ENCODE measurements at places on chromosomes 5 and 9.

DNA sequence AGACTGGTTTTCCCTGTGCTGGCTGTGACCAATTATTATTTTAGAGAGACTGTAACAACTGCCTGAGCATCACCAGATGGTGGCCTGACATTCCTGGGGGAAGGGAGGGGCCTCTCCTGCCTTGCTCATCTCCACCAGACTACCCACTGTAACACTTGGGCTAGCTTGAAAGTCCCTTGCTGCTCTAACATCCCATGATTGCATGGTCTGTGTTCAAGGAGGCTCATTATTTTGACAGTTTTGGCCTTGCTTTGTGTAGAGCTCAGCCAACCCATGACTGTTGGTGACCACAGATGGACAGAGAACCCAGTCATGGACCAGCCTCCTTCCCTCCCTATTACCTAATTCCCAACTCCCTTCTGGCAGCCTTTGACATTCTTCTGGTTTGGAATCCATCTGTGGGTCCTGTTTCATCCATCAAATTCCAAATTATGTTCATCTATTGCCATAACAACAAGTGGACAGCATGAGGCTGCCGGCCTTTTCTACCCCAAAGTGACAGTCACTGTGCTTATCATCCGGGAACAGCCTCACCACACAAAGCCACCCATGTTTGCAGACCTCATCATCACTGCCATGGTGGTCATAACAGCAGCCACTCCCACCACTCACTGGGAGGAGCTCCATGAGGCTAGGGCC lies 49.0 kb upstream of the ICE1 start:
- DNase-seq = no peak

- no peak for DNase-seq
Measured at GRCh38 chr9:450057-450456, 235.4 kb downstream of the DOCK8 start.

GRCh38 chr5:11064763-11065450 lies 303.9 kb upstream of the DAP start:
- DNase-seq = no peak

- DNase-seq = no peak
Measured at GRCh38 chr5:141182248-141182647, at the start of gene PCDHB16. PCDHB16 (plus strand) TSS chr5:141182387; CDS start chr5:141182560, 173 bp downstream.

DNA sequence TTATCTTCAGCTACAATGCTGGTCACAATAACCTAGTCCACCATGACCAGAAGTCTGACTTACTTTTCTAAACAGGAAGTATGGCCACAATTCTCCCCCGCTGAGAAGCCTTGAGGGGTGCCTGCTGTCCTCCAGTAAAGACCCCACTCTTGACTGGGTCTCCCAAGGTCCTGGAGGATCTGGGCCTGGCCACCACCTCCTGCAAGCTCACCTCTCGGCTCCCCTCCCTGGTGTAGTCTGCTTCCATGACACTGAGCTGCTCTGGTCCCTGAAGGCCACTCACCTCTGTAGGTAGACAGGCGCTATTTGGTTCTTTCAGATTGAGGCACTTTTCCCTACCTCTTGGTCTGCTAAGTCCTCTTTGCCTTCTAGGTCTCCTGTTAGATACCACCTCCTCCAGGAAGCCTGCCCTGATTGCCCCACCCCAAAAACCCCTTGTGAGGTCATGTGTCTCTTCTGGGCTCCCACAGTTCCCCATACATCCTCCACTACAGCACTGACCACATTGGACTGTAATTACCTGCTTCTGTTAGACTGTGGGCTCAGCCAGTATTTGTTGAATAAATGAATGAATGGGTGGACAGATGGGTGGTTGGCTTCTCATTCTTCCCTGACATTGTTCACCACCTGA lies 62.6 kb upstream of the IER5L start:
- DNase-seq = no peak

DNA sequence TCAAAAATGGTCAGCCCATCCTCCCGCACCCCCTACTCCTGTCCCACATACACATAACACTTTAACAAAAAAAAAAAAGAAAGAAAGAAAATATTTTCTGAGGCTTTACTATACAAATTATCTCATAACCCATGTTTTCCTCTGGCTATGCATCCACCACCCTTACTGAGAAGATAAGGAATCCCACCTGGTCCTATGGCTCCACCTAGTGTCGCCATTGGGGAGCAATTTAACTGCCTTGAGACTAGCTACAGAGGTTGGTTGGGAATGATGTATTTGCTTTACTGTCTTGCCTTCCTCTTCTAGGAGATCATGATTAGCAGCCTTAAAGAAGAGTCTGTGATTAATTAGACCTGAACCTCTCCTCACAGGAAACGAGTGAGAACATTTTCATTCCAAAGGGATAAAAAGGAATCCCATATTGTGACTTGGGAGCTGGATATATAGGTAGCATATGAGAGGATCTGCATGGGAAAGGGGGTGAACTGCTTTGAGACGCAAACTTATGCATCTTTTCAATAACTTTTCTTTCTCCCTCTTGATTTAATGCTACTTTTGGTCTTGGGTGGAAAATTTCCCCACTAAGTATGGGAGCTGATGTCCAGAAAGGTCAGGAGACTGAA lies 77.7 kb upstream of the SELENOP start:
- peak; percentile 66 for DNase-seq

- no peak for DNase-seq
Measured at GRCh38 chr9:132207215-132207614, 45.4 kb downstream of the NTNG2 start.

DNA sequence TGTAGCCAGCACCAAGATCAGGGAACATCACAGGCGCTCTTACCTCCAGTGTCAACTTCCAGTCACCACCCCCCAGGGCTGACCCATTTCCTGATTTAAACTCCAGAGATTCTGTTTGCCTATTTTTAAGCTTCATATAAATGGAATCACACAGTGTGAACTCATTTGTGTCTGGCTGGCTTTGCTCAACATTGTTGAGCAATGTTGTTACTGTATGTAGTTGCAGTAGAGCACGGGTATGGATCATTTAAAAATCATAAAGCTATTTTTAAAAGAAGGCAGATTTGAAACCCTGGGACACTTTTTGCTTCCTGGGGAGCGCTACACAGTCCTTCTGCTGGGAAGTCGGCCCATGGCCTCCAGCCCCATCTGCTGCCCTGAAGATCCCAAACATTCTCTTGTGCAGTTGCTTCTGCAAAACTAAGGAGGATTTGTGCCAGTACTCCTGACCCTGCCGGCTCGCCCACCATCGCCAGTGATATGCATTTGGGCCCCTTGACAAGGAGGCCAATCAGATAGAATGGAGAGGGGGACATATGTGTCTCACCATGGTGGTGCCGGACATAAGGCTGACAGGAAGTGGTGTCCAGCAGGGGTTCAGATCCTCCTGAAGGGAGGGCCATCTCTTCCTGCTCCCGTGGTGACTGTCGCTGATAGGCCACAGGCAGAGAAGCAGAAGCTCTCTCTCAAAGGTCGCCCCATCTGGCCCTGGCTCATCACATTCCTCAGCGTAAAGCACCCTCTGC lies 13.3 kb downstream of the DCANP1 start:
- no peak for DNase-seq

- DNase-seq = no peak
Measured at GRCh38 chr5:35828082-35828598, 28.6 kb upstream of the IL7R start.

- no peak for DNase-seq
Measured at GRCh38 chr5:54638106-54638505, 120.5 kb downstream of the SNX18 start.

- no peak for DNase-seq
Measured at GRCh38 chr5:10565785-10566542, 2.1 kb downstream of the ANKRD33B start.

- no peak for DNase-seq
Measured at GRCh38 chr9:124006448-124007361, 4.9 kb upstream of the LHX2 start.

GRCh38 chr9:83646500-83647239 lies 23.7 kb downstream of the IDNK start:
- DNase-seq = no peak

- DNase-seq = no peak
Measured at GRCh38 chr9:1759009-1759408, 256.1 kb upstream of the SMARCA2 start.

GRCh38 chr9:94987731-94988130 lies 261.2 kb downstream of the AOPEP start:
- no peak for DNase-seq

DNA sequence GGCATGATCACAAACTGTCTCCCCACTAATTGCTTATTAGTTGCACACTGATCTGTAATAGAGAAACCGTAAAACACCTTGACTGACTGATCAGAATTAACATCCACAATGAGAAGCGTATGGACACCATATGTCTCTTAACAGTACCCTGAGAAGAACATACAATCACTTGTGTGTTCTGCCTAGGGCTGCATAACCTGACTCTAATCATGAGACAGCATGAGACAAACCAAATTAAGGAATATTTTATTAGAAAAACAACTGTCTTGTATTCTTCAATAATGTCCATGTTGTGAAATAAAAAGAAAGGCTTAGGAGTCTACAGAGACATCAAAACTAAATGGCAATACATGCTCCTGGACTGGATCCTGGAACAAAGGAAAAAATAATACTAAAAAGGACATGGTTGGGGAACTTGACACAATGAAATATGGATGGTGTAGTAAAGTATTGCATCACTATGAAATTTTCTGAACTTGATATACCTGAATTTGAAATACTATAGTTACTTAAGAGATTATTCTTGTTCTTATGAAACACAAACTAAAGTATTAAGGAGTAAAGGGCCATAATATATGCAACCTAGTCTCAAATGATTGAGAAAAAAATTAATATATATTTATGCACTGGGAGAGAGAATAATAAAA lies 162.1 kb downstream of the CWC27 start:
- DNase-seq = no peak

- DNase-seq = no peak
Measured at GRCh38 chr5:53779541-53779981, 219.1 kb downstream of the NDUFS4 start.

GRCh38 chr5:54621048-54621447 lies 103.5 kb downstream of the SNX18 start:
- DNase-seq = no peak

- DNase-seq = peak; percentile 76
Measured at GRCh38 chr5:4700069-4700468, 440.1 kb upstream of the ADAMTS16 start.

- DNase-seq = no peak
Measured at GRCh38 chr5:32410630-32411029, 33.9 kb downstream of the ZFR start.

- DNase-seq = peak; percentile 82
Measured at GRCh38 chr5:38556599-38557307, at the start of gene LIFR. LIFR (minus strand) TSS chr5:38556646; CDS start chr5:38530647, 25,999 bp downstream.

DNA sequence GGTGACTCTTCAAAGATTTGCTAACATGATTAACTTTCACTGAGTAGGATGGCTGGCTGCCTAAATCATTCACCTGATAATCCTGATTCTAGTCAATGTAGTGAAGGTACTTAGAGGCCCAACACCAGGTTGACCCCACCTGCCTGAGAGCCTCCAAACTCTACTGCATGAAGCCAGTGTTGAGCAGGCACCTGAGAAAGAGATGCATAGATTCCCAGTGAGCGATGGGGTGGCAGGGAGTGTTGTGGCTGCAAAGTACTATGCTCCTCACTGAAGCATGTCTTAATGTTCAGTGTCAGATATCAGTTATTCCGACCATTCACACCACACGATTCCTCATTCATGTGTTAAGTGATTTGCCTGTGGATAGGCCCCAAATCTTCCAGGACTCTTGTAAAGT lies 804.4 kb downstream of the TLE4 start:
- DNase-seq = no peak

GRCh38 chr9:121009650-121010049 lies 40.4 kb downstream of the C5 start:
- no peak for DNase-seq

DNA sequence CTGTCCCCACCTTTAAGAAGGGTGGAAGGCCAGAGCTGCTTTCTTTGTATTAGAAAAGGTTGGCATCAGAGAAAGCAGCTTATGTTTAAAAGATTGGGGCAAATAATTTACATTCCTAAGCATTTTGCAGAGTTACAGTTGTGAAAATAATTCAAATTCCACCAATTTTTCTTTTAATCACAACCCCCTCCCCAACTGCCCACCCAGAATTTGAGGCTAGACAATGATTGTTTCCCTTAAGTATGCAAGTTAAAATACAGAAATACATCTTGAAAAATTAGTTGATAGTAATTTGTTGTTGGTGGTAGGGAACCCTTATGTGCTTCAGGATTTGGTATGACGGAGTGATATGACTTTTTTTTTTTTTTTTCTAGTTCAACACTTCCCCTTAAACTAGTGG lies 133.0 kb downstream of the ZSWIM6 start:
- DNase-seq = no peak

DNA sequence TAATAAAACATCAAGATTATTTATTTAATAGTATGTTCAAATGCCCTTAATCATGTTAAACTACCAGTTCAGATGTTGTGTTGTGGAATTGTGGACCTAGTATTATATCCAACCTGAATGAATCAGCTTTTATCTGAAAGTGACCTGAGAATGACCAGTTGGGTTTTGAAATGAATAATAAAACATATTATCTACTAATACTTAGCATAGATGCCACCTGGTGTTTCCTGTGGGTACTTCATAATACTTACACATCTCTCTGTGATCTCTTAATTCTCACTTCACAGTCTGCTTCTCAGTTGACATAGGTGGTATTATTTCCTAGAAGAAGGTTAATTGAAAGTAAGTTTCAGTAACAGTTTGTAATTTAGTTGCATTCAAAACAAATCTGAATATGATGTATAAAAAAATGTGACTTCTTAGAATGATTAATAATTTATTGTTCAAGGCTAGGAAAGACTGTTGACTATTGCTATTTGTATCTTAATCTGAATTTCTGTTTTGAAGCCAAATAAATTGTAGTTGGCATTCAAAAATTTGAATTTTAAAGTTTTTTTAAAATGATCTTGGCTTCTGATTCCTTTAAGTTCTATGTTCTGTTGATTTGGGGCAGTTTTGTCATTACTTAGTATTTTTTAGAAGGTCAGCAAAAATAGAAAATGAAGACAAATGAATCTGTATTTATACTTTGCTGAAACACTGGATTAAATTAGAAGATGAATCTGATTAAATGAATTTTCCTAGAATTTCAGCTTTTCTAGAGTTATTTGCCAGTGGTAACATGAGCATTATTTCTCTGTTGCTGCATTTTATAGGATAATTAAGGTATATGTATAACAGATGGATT lies 48.2 kb downstream of the KIF2A start:
- no peak for DNase-seq

GRCh38 chr5:140145818-140146522 lies 20.2 kb downstream of the IGIP start:
- no peak for DNase-seq

- DNase-seq = no peak
Measured at GRCh38 chr9:133701321-133701980, 36.7 kb downstream of the SARDH start.

DNA sequence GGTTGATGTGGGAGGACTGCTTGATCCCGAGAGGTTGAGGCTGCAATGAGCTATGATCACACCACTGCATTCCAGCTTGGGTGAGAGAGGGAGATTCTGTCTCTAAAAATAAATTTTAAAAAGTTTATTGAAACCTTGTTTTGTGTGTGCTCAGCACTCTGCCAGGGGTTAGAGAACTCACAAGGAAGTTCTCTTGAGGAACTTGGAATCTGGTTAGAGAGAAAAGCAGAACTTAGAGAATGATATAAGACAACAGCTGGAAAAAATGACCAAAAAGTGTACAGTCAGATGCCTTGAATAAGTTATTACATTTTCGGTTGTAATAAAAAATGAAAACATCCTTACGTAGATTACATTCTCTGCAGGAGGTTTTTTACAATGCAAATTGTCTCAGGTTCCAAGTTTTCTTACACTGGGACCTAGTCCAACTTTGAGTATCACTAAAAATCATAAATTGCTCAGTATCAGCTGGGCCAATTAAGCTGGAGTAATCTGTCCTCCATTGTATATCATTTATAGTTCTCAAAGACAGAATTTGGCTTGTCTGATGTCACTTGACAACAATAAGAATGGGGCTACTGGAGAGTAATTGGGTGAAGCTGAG lies 21.7 kb upstream of the TENT2 start:
- DNase-seq = no peak

Data from NCI-H2107 (cell line).